ENCODE measurements at places on chromosomes 2 and 18.

GRCh38 chr18:63175264-63175663 lies 144.3 kb downstream of the BCL2 start:
- no peak for DNase-seq

GRCh38 chr2:196079052-196079451 lies 10.4 kb upstream of the DNAH7 start:
- DNase-seq, result no peak

DNA sequence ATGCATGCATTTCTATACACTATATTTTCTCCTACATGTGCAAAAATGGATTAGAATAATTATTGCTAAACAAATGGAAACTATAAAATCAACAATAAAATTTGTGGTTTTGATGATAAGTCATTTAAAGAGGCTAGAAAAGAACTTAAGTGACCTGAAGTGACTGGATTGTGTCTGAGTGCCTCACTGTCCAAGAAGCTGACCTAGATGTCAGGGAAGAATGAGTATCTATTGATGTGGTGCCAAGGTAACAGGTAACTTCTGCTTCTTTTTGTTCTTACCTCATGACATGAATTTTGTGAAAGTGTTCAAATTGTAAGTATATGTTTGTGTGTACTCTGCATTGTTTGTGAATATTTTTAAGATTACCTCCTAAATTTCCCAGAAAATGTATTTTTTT lies 1623.9 kb upstream of the ACVR2A start:
- DNase-seq, result no peak

DNA sequence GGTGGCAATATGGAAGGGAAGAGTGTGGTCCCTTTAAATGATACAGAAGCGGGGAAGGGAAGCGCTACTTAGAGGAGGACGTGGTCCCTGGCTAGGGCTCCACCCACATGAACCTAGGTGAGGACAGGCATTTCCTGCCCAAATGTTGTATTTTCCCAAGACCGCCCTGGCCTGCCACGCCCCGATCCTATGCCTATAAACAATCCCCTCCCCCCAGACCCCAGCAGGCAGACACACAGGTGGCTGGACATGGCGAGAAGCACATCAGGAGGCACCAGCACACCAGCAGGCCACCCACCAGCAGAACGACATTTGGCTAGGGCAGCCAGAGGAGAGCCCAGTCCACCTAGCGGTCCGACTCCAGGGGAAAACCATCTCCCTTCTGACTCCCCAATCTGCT lies 47.2 kb downstream of the METTL8 start:
- DNase-seq, result no peak
